Heart left ventricle (tissue), 16 donors: ENCODE measurements at places on chromosomes 7 and 10. TPM values are rescaled to one million over a fixed set of nuclear protein-coding genes. Genes with fewer than 3 reads are reported as not detected.

COL28A1 gene
- total RNA-seq = 2.1 TPM

ZNF365 gene
- 0.19 TPM for total RNA-seq

IKZF1 gene
- total RNA-seq = 3.2 TPM

ICA1 gene
- total RNA-seq = 37.5 TPM

GRCh38 chr7:107909445-107909844 lies 18.5 kb downstream of the DLD start:
- DNase-seq = no peak

DNA sequence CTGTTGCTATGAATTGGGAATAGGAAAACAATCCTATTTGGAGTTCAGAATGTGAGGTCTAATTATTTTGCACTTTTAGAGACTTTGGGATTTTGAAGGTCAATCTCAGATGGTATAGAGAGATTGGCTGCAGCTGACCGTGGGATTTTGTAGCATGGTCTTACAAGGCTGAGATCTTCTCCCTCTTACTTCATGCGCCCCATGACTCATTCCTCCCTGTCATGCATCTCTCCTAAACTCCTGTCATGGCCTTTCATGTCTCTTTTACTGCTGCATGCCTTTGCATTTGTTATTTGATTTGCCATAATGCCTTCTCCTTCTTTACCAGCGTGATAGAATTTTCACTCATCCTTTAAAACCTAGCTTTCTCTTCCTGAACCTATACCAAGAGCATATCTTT lies 133.1 kb downstream of the BBS9 start:
- DNase-seq = no peak

DNA sequence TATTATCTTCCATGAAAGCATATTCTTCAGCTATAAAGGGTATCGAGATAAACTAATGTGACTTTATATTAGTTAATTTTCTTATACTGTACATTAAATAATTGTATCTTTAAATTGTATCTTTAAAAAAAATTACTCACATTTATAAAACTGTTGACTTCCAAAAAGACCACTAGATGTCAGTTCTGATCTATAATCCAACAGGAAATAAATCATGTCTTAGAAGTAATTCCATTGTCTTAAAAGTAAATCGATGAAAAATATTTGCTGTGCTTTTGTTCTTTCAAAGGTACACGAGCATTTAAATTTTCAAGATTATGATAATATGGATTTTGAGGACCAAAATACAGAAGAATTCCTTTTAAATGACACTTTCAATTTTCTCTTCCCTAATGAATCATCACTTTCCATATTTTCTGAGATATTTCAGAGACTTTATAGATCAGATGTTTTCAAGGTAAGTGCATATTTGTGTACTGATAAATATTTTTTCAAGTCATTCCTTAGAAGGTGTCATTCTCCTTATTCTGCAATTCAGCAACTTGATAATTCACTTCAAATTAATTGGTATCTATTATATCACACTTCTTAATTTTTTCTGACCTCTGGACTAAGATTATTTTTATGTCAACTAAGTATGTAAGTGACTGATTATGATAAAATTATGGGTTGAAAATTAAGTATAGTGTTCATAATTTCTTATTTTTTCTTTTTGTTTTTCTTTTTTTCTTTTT lies 138.5 kb downstream of the CPED1 start:
- DNase-seq = no peak

DNA sequence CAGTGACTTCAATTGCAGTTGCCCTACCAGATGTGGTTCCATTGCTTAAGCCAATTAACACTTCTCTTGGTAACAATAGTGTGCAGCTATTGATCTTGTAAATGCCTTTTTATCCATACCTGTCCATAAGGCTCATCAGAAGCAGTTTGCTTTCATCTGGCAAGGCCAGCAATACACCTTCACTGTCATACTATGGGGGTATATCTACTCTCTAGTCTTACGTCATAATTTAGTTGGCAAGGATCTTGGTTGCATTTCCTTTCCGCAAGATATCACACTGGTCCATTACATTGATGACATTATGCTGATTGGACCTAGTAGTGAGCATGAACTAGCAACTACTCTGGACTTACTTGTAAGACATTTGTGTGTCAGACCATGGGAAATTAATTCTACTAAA lies 17.7 kb upstream of the ZNF365 start:
- DNase-seq = no peak
